Activated CD4-positive, alpha-beta T cell treated with anti-CD3 and anti-CD28 coated beads for 4 hours (primary cell): ENCODE measurements at places on chromosomes 6 and 20.

DNA sequence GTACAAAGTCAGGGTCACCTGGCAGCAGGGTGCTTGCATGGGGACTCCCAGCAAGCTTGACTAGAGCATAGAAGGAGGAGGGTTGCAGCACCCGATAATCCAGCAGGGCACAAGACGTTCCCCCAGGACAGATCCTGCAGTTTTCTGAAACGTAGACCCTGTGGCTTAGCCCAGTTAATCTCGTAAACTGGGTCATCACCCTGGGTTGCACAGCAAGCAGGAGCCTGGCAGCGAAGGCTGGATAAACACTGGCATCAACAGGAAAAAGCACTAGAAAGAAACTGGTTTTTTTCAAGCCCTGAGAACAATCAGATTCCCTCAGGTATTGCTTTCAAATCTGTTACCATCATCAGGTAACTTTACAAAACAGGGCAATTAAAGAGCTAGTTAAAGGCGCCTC, 92.6 kb downstream of the PDE7B start:
- DNase-seq, result no peak

GRCh38 chr20:24164360-24164759, 175.8 kb upstream of the GGTLC1 start:
- peak; percentile 26 for DNase-seq

- DNase-seq, result no peak
Observed at GRCh38 chr6:160792708-160793107, 90.7 kb downstream of the PLG start.

DNA sequence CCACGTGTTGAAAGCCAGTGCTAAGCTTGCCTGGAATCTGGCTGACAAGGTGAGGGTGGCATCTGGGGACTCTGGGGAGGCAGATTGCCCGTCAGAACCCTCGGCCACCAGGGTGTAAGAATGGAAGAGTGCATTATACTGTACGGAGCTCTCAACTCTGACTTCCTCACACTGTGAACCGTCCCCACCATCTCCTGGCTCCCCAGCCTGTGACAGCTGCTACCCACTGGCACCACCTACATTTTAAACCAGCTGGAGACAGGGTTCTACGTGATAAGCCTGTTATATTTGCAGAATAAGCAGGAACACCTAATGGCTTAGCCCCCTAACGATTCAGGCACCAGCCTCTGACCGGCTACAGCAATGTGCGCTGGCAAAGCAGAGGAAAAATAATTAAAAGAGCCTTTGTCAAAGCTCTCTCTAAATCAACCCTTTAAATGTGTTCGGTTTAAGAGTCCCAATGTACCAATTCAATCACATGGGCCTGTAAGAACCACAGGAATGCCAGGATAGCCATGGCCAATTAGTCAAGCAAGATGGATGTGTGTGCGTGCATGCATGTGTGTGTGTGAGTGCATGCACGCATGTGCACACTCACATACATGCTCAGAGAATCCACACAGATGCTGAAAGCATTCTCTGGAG, 89.1 kb upstream of the TAB2 start:
- no peak for DNase-seq

- DNase-seq, result no peak
Observed at GRCh38 chr6:155075930-155076695, 81.0 kb downstream of the TIAM2 start.

- no peak for DNase-seq
Observed at GRCh38 chr20:4737857-4738627, 16.3 kb downstream of the PRND start.

GRCh38 chr6:65633501-65633900, 73.5 kb downstream of the EYS start:
- no peak for DNase-seq

DNA sequence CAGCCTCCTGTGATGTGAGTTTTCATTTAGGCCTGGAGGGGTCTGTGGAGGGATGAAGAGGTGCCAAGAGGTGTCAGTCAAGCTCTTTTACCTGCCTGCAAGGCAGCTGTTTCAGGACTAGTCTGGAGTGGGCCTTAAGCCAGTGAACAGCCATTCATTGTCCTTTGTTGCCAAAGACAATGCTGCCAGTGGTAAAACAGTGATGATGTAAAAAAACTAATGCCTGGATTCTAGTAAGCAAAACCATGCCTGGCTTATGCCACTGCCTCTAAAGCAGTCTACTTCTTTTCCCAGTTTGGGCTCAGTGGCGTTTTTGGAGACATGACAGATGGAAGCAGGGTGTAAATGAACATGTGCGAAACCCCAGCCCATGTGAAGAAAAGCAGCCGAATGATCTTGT, 93.5 kb upstream of the KCNK16 start:
- DNase-seq, result no peak

- no peak for DNase-seq
Observed at GRCh38 chr6:97812940-97813339, 529.9 kb upstream of the MMS22L start.

GRCh38 chr20:59448196-59448595, 147.8 kb downstream of the EDN3 start:
- no peak for DNase-seq

GRCh38 chr20:8809107-8809953, 259.6 kb upstream of the PLCB4 start:
- DNase-seq, result no peak

GRCh38 chr6:147891671-147892070, 383.2 kb downstream of the SAMD5 start:
- no peak for DNase-seq

GRCh38 chr6:144319211-144319610, 34.1 kb downstream of the UTRN start:
- no peak for DNase-seq

DNA sequence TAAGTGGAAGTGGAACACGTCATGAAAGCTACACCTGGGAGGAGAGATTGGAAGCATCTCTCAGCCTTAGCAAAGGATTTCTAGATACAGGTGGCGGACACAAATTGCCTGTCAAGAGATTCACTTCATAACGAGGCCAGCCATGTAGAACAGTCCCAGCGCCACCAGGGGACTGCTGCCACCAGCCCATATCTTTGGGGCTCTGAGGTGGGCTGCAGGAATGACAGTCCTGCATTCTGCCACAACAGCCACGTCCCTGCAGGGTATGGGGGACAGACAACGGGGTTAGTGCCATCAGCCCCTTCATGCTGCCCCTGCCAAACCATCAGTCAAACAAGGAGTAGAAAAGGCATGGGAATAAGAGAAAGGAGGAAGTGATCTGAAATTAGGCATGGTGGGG, 81.2 kb upstream of the SASH1 start:
- no peak for DNase-seq

DNA sequence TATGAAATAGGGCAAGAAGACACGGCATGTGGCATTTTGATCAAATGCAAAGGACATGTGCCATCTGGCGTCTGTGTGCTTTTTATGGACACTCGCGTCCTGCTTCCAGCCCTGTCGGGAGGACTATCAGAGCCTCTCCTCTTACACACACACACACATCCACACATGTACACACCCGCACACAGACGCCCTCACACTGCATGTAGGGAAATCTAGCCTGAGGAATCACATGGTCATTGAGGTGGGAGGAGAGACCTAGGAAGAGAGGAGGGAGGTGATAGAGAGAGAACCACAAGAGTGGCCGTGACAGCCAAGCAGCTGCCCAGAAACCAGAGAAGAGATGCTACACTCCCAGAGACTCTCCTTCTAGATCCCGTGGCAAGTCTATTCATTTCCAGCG, 105.9 kb upstream of the CDYL start:
- DNase-seq, result no peak
